ENCODE measurements at places on chromosomes 3 and 15.
A peak's percentile ranks its signal among the peaks of the same experiment; 100 is the strongest.

- no peak for DNase-seq
Measured at GRCh38 chr15:71054286-71054952, 60.9 kb upstream of the THSD4 start.

GRCh38 chr3:27712136-27713077, 9.7 kb downstream of the EOMES start:
- peak; percentile 80 for DNase-seq

DNA sequence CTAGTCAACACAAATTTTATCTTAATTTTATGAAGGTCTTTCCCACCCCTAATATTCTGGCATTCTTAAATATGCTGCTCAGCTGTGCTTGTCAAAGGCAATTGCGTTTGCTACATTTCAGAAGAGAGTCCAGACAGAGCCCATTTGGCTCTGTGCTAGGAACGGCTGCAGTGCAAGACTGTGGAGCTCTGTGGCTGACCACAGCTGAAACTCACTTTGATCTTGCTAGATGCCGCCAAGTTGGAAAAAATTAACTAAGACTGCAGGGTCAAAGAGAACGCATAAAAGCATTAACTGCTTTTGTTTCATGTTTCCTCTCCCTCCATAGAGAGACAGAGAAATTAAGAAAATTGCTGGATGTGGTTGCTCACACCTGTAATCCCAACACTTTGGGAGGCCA, 7.6 kb upstream of the PPP1R2 start:
- DNase-seq: no peak

DNA sequence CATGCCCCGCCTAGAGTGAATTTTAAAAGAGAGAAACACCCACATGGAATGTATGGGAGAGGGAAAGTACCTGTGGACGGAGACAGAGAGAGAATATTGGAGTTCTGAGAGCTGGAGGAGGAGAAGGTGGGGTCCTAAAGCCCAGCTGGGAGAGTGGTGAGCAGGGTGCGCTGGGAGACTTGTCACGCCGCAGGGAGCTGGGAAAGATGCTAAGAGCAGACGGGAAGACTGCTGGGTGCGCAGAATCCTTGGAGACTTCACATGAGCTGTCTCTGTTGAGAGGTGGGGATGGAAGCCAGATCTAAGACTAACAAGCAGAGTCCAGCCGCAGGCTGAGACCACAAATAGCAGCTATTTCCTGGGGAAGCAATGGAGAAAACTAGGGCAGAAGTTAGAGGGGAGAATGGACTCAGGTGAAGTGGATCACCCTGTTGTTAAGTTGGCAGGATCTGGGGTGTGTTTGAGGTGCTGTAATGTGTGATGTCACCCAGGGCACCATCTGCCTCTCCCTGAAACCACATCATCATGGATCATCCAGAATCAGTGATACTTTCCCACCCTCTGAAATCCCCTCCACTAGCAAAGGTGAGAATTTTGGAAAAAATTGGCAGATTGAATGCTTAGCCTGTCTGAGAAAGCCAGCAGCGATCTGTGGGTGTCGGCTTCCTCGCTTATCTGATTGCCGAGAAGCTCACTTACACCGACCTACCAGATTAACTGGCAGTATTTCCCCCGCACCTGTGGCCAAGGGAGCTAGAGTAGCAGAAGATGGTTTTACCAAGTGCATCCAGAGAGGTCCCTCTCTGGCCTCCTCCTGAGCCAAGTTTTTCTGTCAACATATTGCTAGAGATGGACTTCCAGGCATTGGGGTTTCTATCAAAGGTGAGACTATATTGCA, 174.8 kb upstream of the BHLHE40 start:
- no peak for DNase-seq

DNA sequence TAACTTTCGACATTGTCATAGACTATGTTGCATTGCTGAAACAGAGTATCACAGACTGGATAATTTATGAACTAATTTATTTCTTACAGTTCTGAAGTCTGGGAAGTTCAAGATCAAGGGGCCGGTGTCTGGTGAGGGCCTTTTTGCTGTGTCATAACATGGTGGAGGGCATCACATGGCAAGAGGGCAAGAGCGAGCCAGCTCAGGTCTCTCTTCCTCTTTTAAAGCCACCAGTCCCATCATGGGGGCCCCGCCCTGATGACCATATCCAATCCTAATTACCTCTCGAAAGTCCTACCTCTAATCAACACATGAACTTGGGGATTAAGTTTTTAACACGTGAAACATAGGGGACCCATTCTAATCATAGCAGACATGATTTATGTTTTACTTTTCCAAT, 33.5 kb upstream of the DCUN1D1 start:
- DNase-seq: no peak

DNA sequence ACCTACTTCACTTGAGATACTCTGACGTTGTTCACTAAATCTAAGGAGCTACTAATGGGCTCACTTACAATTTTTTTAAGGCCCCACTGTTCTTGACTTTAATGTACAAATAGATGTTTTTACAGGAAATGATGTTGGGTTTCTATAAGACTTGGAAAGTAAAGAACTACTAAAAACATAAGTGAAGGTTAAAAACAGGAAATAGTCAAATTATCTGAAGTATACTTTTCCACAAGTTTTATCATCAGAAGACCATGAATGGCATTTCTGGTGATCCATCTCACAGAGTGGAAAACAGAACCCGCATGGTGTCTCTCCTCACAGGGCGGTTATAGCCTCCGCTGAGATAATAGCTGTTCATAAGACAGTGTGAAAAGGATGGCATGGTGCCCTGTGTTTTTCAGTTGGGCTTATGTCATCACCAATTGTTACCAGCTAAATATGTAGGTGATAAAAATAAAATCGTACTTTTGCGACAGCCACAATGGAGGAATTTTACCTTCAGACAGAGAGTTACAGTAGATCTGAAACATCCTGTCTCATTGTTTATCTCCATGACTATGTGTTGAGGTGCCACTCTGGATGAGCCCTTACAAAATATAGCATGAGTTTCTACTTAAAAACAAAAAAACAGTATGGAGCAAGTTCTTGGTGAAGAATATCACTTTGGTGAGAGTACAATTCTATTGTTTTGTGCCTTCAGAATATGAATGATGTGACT, 462.4 kb downstream of the RAP2B start:
- DNase-seq: peak; percentile 45

GRCh38 chr3:182284793-182285192, 508.5 kb upstream of the ATP11B start:
- DNase-seq: no peak

DNA sequence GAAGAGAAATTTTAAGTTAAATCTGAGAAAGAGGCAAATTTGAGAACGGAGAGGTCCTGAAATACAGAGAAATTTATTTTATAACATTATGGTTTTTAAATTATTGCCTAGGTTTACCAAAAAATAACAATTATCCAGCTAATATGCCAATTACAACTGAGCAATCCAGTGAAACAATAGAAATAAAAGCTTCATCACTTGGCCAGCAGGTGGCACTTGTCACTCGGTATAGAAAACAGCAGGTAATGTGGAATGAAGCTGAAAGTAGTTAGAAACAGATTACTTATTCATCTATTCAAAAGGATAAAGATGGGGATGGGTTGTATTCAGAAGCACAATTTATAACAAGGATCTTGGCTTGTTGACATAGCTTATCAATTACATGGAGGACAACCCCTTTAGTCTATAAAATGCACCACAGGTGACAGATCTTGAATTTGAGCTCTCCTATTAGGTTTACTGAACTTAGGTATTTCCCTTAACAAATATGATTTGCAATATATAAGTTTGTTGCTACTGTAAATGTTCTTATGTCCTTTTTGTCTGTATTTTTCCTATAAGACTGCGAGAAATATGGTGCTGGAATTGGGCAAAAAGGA, 70.1 kb upstream of the GUCA1C start:
- DNase-seq: peak; percentile 44

- DNase-seq: no peak
Measured at GRCh38 chr15:38002883-38003477, 68.5 kb downstream of the TMCO5A start.

Data from CD4-positive, alpha-beta T cell treated with Interleukin-17A for 4 hours (primary cell).